ENCODE measurements at places on chromosomes 7 and 10.

GRCh38 chr10:95663496-95663895 lies 7.0 kb upstream of the ALDH18A1 start:
- no peak for DNase-seq

DNA sequence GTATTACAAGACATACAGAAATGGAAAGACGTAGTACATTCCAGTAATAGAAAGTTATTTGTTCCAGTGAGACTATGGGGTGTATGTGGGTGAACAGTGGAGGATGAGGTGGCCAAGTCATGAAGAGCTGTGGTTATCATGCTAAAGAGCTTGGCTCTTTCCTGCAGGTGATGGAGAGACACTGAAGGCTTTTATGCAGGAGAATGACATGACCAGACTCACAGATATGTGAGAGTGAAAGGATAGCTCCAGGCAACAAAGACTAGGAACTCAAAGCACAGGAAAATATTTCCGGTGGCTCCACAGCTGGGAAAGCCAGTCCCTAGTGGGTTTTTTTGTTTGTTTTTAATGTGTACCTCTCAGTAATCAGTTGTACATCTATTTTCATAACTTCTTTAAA lies 133.5 kb downstream of the TSPAN12 start:
- DNase-seq = no peak

DNA sequence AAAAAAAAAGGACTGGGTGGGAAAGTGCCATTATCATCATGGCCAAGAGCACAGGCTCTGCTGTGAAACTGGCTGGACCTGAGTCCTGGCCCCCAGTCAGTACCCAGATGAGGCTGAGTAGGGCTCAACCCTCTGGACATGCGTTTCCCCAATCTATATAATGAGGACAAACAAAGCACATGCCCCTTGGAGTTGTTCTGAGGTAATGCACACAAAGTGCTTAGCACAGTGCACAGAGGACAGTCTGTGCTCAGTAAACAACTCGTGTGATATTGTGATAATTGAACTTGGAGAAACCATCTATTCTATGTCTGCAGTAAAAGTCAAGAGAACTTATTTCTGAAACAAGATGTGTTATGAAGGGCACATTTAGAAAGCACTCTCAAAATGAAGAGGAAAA lies 138.8 kb downstream of the KCNMA1 start:
- DNase-seq = no peak

GRCh38 chr7:33904681-33905388 lies 504 bp upstream of the BMPER start:
- DNase-seq = no peak

- no peak for DNase-seq
These were observed 4.7 kb upstream of the HGF start for GRCh38 chr7:81774551-81774950.

DNA sequence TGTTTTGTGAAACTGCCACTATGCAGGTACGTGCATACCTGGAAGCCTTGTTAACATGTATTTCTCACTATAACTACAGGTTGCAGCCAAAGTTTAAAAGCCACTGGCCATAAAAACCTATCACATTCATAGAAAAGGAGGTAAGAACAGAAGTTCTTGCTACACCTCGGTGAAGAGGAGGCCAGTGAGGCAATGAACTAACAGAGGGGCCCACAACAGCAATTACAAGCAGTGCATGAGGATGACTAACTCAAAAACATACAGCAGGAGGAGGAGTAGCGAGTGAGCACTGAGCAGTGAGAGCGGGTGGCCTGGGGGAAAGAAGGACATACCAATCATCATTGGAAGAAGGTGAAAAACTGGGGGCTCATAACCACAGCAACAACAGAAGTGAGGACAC lies 51.6 kb downstream of the NUDCD3 start:
- DNase-seq = peak; percentile 22

DNA sequence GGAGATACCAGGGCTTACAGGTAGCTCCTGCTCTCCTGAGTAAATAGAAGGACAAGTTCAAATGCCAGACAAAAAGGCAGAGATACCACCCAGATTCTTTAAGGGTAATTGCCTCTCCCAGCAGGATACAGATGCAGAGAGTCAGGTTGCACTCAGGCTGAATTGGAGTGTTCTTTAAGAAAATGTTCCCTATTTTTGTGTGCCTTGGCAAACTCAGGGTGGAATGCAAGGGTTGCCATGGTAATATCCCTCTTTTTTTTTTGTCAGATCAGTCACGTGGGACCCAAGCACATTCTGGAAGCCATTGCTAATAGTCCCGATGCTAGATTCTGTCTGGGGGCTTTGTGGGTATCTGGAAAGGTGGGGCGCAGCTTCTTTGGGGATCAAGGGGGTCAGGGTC lies 628.0 kb downstream of the CALN1 start:
- no peak for DNase-seq

DNA sequence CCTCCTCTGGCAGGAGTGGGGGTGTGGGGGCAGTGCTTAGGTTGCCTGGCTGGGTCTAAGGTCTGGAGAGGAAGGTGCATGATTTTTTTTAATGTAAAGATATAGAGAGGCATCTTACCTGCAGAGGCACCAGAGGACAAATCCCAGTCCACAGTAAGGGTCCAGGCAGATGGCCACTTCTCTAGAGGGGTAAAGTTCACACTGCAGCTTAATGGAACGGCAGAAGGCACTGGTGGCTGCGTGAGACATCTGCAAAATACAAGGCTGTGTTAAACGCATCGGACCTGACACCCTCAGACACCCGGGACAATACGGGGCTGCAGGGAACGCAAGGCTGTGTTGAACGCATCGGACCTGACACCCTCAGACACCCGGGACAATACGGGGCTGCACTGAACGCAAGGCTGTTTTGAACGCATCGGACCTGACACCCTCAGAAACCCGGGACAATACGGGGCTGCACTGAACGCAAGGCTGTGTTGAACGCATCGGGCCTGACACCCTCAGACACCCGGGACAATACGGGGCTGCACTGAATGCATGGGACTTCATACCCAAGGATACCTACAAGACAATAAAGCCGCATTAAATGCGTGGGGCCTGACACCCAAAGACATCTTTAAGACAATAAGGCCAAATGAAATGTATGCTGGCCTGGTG lies 206.0 kb downstream of the ZMYND11 start:
- no peak for DNase-seq

DNA sequence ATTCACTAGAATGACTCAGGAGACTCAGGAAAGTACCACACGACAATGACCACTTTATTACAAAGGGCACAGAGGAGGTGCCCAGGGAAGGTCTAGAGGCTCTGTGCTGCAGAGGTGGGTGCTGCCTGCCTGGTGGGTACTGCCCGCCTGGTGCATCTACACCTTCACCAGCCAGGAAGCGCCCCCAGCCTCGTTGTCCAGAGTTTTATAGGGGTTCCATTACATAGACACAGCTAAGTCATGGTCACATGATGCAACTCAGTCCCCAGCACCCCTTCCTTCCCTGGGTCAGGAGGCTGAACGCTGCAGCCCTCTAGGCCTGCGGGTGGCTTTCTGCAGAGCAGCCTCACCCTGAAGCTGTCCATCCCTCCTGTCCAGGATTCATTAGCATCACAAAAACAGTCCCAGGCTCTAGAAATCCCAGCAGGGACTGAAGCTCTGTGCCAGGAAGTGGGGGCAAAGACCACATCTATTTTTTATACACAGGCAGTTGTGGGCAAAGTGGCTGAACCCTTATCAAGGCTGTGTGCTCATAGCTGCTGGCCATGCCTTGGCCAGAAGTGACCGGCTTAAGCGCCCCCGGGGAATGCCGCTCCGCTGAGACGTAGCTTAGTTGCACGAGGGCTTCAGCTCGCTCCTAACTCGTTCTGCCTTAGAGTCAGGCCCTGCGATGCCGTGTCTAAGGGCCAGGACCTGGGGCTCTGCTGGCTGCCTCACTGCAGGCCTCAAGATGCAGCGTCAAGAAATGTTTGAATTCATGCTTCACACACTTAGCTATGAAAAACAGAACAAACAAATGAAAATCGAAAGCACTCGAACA lies 219.0 kb downstream of the GLRX3 start:
- DNase-seq = no peak

GRCh38 chr7:26549281-26549944 lies 257.8 kb downstream of the SNX10 start:
- peak; percentile 82 for DNase-seq

DNA sequence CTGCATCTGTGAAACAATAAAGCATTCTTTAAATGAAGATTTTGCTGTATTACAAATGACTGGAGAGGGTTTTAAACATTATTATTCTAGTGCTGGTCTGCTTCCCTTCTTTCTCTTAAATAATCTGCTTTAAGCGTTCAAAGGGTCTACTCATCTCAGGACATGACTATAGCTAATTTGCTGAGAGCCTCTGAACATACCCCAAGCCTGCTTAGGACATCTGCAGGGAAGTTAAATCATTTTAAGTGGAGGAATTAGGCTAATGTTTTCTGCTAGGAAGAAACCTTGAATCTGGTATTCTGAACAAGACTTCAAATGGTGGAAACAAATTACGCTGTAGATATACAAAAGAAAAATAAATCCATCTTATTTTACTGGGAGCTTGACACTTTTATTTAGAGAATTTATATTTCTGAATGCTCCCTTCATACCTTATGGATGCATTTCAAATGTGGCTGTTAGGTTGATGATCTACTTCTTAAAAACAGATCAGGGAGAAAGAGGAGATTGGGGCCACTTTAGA lies 124.4 kb upstream of the ITGB1 start:
- DNase-seq = no peak

GRCh38 chr7:156466272-156466671 lies 174.3 kb upstream of the RNF32 start:
- no peak for DNase-seq

DNA sequence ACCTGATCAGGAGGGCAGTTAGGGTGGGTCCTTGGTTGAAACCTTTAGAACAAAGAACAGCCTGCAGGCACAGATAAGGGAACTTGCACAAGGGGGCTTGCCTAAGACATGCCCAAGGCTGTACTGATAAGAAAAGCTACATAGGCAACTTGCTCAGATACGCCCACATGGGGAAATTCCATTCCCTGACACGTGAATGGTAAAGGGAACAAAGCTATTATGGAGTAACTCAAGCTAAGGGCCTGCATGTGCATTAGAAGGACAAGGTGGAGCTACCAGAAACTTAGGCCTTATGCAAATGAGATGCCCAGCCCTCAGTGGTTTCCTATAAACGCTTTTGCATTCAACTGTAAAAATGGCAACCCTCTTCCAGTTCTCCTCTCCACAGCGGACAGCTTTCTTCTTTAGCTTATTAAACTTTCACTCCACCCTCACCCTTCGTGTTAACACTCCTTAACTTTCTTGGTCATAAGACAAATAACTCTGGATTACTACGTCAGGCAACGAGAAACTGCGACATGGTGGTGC lies 1192.1 kb upstream of the CELF2 start:
- DNase-seq = no peak

DNA sequence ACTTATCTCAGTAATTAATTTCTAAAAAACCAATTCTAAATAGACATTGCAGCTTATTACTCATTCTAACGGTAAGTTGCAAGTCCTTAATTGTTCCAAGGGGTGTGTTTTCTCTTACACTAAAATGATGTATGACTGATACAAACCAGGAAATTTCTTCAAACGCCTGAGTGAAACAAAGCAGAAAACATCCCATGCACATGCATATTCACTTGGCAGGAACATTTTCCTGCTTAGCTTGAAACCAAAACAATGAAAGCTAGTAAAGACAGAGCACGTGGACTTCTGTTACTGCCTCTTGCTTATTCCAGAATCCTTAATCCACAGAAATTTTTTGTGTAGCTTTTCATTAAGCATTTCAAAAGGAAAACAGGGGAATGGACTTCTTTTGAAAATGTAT lies 187.7 kb downstream of the MTERF1 start:
- no peak for DNase-seq

- peak; percentile 6 for DNase-seq
These were observed 45.9 kb downstream of the DOCK4 start for GRCh38 chr7:112160130-112160770.

DNA sequence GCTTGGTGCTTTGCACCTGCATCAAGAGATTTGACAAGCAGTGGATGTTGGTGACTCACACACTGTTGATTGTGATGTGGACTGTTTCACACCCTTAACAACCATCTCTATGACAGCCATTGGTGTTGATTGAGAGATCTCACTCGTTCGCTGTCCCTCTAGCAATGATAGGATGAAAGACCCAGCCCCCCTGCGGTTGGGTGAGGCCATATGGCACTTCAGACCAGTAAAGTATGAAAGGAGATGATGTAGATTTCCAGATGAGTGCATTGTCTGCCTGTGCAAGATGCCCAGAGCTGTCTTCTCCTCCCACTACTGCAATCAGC lies 138.7 kb upstream of the PRR15 start:
- no peak for DNase-seq

DNA sequence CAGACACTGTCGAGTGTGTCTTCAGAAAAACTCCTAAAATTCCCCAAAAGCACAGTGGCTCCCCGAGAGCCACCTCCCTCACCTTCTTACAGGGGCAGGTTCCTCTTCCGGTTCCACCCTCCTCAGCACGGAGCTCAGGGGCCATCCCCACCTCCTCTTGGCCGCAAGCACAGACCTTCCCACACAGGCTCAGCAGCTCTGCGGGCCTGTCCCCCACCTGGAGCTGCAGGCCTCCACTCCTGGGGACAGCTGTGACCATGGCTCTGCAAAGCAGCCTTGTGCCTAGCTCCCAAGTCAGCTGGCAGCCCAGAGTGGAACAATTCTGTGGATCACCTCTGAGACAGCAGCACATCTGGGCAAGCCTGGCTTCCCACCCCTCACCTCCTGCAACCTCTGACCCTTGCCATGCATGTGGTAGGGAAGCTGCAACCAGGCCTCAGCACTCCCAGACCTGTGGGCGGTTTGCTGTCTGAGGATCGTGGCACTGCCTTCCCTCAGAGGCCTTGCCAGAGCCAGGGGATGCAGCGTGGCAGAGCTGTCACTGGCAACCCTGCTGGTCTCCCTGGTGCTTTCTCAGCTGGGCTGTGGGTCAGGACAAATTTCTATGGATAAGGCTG lies 79.7 kb downstream of the ALOX5 start:
- DNase-seq = no peak

DNA sequence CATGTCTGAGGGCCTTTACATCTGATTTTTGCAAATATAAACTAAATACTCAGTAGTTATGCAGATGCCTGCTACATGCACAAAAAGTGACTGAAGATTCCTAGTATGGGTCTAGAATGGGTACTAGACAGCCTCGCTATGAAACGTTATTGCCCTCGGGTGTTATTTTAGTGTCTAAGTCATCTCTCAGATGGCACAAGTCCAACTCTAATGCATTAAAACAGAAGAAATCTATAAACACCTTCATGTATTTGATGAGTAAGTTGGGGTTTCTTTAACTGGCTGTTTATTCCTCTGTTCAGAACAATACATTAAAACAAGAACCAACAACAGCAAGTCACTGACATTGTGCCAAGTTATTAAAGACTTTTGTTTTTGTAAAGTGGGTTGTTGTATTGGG lies 41.6 kb downstream of the TEX36 start:
- peak; percentile 48 for DNase-seq

GRCh38 chr10:62637249-62638061 lies 167.1 kb upstream of the ADO start:
- peak; percentile 47 for DNase-seq
